Neural crest cell (in vitro differentiated cells): ENCODE measurements at places on chromosomes 6 and 20.

- DNase-seq: no peak
Observed at GRCh38 chr20:38121741-38122140, 43.3 kb downstream of the TGM2 start.

GRCh38 chr6:52162940-52163908, 23.0 kb upstream of the IL17A start:
- no peak for DNase-seq

- DNase-seq: peak; percentile 35
Observed at GRCh38 chr6:26304797-26305640, 60.0 kb upstream of the BTN3A2 start.

- DNase-seq: peak; percentile 1
Observed at GRCh38 chr20:12660918-12661317, 347.9 kb upstream of the SPTLC3 start.

DNA sequence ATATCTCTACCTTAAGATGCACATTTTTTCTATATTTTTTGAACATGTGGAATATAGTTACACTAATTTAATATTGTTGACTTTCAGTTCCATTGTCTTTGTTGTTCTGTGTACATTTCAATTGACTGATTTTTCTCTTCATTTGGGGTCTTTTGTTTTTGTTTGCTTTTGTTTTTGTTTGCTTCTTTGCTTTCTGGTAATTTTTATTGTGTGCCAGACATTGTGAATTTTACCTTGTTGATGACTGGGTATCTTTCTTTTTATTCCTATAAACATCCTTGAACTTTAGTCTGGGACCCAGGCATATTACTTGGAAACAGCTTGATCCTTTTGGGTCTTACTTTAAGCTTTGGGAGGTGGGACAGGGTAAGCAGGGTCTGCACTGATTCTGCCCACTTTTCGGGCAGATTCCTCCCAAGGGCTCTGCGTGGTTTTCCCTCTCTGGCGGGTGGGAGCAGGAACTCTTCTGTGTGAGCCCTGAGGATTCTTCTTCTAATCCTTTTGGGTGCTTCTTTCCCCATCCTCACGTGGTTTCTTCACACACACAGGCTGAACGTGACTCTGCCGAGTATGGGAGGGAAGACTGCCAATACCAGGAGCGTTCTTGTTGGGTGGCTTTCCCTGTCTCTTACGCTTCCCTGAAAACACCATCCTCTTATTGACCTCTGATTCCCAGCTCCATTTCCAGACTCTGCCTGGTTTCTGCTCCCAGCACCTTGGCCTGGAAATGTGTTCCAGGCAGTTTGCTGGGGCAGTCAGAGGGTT, 200.5 kb downstream of the ARID1B start:
- DNase-seq: no peak

- DNase-seq: no peak
Observed at GRCh38 chr20:36407199-36407733, 101.1 kb downstream of the DLGAP4 start.

GRCh38 chr6:118875672-118876071, 18.3 kb upstream of the ASF1A start:
- no peak for DNase-seq

DNA sequence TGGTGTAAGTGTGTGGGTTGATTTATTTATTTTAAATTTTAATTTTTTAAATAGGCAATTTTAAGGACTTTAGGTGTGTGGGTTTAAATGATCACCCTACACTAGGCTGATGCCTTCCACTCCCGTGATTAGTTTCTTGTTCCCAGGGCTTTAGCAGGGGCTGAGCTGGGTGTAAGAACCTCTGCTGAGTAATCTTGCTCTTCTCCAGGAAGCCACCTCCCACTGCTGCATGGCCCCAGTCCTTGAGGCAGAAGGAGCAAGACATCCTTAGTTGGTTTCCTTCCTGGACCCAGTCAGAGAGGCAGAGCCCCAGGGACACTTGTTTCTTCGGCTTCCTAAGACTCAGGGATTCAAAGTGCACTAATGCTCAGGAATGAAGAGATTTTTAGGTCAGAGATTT, 19.8 kb upstream of the CDC5L start:
- DNase-seq: no peak

- no peak for DNase-seq
Observed at GRCh38 chr6:14709900-14710299, 536.0 kb upstream of the JARID2 start.

DNA sequence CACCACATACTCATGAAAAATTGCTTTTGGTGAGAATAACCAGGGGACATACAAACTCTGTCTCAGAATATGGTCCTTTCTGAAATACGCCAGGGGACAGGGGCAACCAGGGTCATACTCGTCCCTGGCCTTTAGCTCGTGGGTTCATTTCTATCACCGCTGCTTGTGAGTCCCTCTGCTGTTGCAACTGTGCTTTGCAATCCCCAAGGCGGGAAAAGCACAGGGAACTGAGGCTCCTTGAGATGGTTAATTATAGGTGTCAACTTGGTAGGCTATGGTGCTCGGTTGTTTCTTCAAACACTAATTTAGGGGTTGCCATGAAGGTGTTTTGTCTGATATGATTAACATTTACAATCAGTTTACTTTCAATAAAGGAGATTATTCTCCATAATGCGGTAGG, 51.6 kb downstream of the RFPL4B start:
- DNase-seq: no peak

- peak; percentile 53 for DNase-seq
Observed at GRCh38 chr6:77650098-77650663, 2.7 kb upstream of the MEI4 start.

GRCh38 chr6:25369433-25370177, 90.4 kb downstream of the CARMIL1 start:
- DNase-seq: no peak

DNA sequence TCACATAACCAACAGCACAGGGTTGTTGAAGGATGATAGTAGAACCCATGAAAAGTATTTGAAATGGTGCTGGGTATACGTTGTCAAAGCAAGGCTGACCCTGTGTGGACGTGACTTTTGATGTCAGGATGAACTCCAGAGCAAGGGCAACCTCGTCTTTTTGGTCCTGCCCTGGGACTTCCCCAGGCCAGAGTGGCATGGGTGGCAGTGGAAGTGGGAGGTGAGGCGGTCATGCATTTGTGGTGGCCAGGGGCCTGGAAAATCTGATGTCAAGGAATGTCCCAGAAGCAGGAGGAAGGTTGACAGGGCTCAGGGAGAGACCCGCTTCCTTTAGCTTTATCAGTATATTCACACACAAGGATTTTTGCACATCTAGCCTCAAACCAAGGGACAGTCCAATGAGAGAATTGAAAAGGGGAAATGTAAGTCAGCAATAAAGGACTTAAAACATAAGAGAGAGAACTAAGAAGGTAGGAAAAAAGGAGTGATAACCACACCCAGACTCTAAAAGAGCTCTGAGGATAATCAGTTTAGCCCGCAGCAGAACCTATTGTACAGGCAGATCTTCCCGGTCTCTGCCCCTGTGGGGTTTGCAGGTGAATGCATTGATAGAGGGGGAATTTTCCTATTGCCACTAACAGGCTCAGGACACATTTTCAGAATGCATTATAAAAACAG, 98.8 kb upstream of the HDGFL1 start:
- no peak for DNase-seq

DNA sequence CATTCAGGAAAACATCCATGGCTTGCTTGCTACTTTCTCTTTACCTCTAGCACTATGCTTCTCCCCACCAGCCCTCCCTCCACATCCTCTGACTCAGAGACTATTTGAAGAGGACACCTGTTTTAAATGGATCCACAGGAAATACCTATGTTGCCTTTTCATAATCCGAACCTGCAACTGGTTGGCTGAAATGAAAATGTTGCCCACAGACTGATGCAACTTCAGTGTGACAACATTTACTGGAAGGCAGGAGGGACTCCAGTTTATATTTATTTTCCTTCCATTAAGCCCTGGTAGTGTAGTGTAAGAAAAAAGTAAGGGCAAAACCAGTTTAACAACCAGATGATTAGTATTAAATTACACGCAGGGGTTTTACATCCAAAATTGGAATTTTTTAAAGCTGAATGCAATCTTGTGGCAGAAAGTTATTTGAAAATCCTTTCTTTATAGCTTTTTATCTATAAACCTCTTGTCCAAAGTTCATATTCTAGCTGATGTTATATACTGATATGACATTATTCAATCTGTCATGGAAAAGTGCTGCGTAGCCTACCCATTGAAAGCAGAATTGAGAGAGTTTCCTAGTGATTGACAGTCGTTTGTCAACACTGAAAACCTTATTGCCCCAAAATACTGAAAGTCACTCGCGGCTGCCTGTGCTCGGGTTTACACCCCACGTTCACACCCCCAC, 881 bp upstream of the AIG1 start:
- no peak for DNase-seq
